ENCODE measurements at places on chromosomes 1 and 21.

GRCh38 chr1:72271555-72272085, 10.7 kb downstream of the NEGR1 start:
- no peak for DNase-seq

- no peak for DNase-seq
These were observed 359.8 kb upstream of the KAZN start for GRCh38 chr1:14238472-14239307.

DNA sequence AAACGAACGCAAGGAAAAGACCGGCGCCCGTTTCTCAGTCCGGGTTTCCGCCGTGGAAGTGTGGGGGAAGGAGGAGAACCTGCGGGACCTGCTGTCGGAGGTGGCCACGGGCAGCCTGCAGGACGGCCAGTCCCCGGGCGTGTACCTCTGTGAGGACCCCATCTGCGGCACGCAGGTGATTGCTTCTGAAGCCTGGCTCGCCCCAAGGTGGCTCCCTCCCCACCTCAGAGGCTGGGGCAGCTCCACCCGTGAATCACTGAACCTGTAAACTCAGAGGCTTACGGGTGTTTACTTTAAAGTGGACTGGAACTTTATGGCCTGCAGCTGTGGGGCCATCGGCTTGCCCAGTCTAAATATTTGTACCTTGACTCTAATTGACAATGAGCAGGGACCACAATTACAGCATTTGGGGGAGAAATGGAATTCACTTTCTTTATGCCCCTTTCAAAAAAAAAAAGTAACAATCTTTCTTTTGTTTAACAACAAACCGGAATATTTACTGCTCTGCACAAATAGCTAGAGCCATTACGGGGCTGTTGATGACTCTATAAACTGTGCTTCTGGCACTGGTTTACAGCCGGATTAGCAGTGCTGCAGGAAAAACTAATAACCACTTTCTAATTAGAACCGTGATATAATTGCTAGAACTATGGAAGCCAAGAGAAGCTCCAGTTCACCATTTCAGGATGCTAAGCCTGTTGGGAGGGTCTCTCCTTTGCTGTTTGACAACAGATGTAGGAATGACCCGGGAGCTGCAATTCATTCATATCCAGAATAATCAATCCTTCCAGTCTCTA, 454.8 kb downstream of the KIF26B start:
- DNase-seq: no peak

- DNase-seq: no peak
These were observed 1169.5 kb downstream of the AMY1C start for GRCh38 chr1:104919188-104919587.

DNA sequence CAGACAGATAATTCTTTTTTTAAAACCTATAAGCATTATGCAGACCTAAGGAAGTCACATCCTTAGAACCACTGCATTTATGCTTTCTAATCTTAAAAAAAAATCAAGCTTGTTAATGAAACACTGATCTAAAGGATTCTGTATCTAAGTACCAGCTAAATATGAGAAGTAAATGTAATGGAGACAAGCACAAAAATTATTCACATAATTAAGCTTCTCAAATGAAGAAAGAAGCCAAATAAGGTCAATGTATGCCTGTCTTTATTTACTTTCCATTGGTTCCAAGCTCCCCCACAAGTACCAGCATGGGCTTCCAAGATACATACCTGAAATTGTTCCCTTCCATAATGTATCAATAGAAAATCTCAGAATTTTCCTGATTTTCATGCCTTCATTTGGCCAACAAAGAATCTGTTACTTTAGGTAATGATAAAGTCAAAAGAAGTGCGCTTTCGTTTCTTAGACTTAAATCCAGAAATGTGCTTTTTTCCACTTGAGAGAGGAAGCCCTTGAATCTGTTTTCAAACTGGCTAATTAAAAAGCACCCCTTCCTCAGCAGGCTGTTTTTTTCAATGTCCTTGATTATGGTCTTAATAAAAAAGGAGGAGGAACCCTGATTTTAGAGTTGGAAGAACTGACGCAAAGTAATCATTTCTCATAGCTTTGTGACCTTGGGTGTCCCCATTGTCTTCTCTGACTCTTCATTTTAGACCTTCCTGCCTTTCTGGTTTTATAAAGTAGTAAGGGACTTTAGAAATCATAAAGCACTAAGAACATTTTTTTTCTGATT, 3.8 kb downstream of the RGS2 start:
- DNase-seq: no peak

GRCh38 chr1:117188170-117188815, 22.4 kb downstream of the VTCN1 start:
- DNase-seq: no peak

GRCh38 chr1:228264090-228264829, 56.4 kb downstream of the OBSCN start:
- no peak for DNase-seq

GRCh38 chr1:160432371-160432786, 32.0 kb downstream of the VANGL2 start:
- DNase-seq: no peak

GRCh38 chr1:205916541-205916940, 26.7 kb downstream of the SLC26A9 start:
- DNase-seq: no peak

- no peak for DNase-seq
These were observed 759 bp downstream of the GPR157 start for GRCh38 chr1:9128166-9128519.

GRCh38 chr1:32373996-32374592, 11.8 kb downstream of the TSSK3 start:
- no peak for DNase-seq

Measured in activated CD4-positive, alpha-beta T cell treated with anti-CD3 and anti-CD28 coated beads for 24 hours (primary cell).